ENCODE measurements at places on chromosomes 2 and 18. TPM values are rescaled to one million over a fixed set of nuclear protein-coding genes. Genes with fewer than 3 reads are reported as not detected.

Gene KCNIP3
- 2.6 TPM for total RNA-seq

Gene RNU2-63P
- not detected for total RNA-seq

DNA sequence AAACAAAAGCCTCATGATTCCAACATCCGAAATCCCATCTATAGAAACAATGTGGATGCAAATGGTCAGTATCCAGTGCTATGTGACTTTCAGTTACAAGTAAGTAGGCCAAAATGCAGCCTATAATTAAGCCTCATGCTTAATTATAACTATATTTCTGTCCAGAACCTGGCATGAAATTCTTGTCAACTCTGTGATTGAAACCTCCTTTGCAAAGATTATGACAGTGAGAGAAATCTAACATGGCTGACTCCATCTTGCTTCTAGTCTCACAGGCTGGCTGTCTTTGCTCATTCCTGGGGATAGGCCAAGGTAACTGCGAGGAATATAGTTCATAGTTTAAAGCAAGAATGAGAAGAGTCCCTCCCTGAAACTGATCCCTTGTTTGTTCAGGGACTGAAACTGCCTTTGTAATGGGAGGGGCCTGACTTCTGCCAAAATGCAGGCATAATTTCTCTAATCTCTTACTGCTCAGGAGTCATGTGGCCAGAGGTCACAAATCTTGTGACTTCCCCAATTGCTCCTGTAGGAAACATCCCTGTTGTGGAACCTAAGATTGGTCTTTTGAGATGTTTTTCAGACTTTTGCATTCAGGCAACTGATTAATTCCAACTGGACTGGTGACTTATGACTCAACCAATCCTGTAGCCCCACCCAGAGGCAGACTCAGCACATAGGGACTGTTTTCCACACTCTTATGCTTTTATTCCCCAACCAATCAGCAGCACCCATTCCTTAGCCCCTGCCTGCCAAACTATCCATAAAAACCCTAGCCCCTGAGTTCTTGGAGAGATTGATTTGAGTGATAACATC, 84.5 kb upstream of the TLK1 start:
- no peaks in the 10 kb centered on the region for H3K4me1 ChIP-seq
- H3K27ac ChIP-seq, result no peak overlapping the region
- no peak for DNase-seq
- H3K27me3 ChIP-seq, result no peaks in the 10 kb centered on the region

- peaks cover 4% of the 10 kb centered on the region for H3K4me1 ChIP-seq
- no peak overlapping the region for H3K27ac ChIP-seq
- H3K27me3 ChIP-seq, result no peaks in the 10 kb centered on the region
- no peak for DNase-seq
These were observed 40.1 kb downstream of the DOCK10 start for GRCh38 chr2:225002039-225002655.

GRCh38 chr2:210899131-210899530, 342.7 kb downstream of the CPS1 start:
- no peak for DNase-seq
- H3K27me3 ChIP-seq, result no peaks in the 10 kb centered on the region
- H3K4me3 ChIP-seq, result no peak overlapping the region
- H3K4me1 ChIP-seq, result no peaks in the 10 kb centered on the region
- no peak overlapping the region for H3K27ac ChIP-seq

DNA sequence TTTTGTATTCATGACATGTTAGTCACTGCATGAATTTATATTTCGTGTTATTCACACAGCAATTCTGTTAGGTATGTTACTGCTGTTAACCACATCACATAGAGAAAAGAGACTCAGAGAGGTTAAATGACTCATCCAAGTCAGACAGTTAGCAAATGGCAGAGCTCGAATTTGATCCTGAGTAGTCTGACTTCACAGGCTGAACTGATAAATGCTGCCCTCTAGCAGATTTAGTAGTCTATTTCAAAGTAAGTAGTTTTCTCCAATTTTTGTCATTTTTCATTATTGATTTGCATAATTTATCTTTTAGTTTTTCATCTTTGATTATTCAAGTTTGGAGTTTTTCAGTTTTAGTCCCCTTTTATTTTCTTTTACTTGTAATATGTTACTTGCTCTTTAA, 58.3 kb downstream of the WDR7 start:
- no peak overlapping the region for H3K4me3 ChIP-seq
- DNase-seq, result no peak
- H3K27me3 ChIP-seq, result no peaks in the 10 kb centered on the region
- no peaks in the 10 kb centered on the region for H3K36me3 ChIP-seq

DNA sequence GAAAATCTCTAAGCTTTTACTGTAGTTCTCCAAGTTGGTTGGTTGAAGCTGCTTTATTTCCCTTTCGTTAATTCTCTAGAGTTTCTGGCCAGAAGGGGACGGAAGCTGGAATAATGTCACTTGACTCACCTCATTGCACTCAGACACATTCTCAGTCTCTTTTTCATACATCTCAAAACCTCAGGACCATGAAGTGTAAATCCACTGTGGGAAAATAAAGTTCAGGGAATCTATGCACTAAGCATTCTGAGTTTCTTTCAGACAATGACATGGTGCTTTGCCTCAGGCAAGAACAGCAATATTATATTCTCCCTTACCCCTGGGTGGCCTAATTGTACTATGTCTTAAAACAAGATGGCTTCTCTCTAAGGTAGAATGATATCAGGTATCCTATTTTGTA, 167.8 kb downstream of the PRPF40A start:
- DNase-seq, result no peak
- H3K36me3 ChIP-seq, result peaks cover 6% of the 10 kb centered on the region
- peaks cover 9% of the 10 kb centered on the region for H3K4me1 ChIP-seq
- H3K4me3 ChIP-seq, result no peak overlapping the region
- H3K27me3 ChIP-seq, result no peaks in the 10 kb centered on the region

DNA sequence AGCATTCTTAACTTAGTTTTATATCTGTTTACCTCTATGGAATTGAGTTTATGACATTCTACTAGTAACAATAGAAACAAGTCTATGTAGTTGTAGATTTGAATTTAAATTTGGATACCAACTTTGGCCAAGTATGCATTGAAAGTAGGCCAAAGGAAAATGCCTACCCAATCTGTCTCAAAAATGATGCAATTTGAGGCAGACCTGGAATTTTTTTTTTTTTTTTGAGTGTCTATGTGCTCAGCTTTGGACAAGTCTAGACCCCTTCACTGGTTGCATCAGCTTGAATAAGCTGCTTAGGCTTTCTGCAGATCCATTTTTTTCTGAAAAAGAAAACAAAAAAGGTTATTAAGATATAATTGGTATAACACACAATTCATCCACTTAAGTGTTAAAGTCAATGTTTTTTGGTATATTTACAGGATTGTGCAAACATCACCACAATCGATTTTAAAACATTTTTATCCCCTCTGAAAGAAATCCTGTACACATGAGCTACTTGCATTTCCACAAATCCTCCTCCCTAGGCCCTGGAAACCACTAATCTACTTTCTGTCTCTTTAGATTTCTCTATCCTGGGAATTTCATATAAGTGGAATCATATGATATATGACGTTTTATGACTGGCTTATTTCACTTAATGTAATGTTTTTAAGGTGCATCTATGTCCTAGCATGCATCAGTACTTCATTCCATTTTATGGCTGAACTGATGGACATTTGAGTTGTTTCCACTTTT, 185.1 kb upstream of the CCDC68 start:
- H3K36me3 ChIP-seq, result no peaks in the 10 kb centered on the region
- H3K4me1 ChIP-seq, result no peaks in the 10 kb centered on the region
- H3K27me3 ChIP-seq, result no peaks in the 10 kb centered on the region
- H3K27ac ChIP-seq, result no peak overlapping the region

Data from lower lobe of right lung (tissue), 2 donors.